Central memory CD8-positive, alpha-beta T cell (primary cell): ENCODE measurements at places on chromosomes 5 and 9.

- no peak for DNase-seq
Measured at GRCh38 chr5:134120386-134121138, 6.1 kb downstream of the TCF7 start.

- DNase-seq: no peak
Measured at GRCh38 chr5:37767961-37768360, 71.9 kb downstream of the GDNF start.

DNA sequence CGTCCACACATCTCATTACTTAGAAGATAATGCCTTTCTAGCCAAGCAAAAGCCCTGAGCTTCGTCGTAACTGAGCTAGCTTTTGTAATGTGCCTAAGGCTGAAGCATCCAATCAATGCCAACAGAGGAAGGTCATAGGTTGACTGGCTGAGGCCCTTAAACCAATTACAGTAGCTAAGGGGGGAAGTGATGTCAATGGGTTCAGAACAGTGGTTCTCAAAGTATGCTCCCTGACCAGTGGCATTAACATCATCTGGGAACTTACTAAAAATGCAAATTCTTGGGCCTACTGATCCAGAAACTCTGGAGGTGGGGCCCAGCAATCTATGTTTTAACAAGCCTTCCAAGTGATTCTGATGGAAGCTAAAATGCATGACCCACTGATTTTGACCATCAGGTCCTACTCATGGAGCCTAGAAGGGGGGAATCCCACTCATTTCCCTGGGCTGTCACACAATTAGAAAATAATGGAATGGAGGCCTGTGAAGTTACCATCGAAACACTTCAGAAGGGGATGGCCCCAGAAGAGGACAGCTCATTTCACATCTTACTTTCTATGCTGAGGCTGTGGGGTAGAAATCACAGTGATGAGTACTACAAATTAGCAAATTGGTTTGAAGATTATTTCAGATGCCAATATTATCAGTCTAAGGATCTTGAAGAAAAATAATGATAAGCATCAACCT lies 4.8 kb upstream of the VLDLR start:
- DNase-seq: no peak

- no peak for DNase-seq
Measured at GRCh38 chr9:11016081-11016480, 403.3 kb upstream of the PTPRD start.
